ENCODE measurements at places on chromosomes 1 and 21.

- no peak for DNase-seq
Observed at GRCh38 chr1:22534951-22535350, 28.3 kb upstream of the EPHA8 start.

- DNase-seq: no peak
Observed at GRCh38 chr1:230157420-230158390, 90.7 kb downstream of the GALNT2 start.

GRCh38 chr21:42426424-42426823, 22.7 kb downstream of the UBASH3A start:
- no peak for DNase-seq

- DNase-seq: no peak
Observed at GRCh38 chr1:89581859-89582258, 51.1 kb upstream of the LRRC8C start.

- no peak for DNase-seq
Observed at GRCh38 chr1:150724336-150724735, 3.6 kb upstream of the HORMAD1 start.

GRCh38 chr1:40736085-40736531, 44.6 kb downstream of the NFYC start:
- no peak for DNase-seq
